ENCODE measurements at places on chromosomes 16 and 17.

DNA sequence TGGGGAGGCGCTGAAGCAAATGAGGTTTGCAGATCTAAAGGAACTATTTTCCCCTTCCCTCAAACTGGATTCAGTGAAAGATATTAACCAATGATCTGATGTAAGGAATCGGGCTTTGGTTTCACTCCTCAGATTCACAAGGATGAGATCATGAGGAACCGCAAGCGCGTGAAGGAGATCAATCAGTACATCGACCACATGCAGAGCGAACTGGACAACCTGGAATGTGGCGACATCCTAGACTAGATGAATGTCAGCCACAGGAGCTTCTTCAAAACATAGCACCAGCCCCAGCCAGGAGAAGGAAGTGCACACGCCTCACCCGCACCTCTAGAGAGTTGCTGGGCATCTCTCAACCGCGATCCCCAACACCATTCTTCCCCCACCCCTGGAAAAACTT lies 22.5 kb downstream of the ATPAF2 start:
- DNase-seq: no peak

DNA sequence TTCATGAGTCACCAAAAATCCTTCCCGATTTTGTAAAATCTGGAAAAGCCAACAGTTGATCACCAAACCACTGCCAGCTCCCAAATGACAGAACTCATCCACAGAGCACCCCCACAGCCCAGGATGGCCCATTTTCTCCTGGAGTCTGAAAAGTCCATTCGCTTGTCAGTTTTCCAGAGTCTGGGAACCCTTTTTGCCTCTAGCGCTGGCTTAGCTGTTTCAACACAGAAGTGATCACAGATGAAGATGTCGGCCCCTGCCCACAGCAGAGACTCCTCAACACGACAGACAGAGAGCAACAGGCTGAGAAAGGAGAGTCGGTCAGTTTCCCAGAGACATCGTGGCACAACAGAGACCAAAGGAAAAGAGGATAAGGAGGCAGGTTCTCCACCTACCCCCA lies 66.4 kb downstream of the NXN start:
- no peak for DNase-seq

GRCh38 chr16:2806286-2806685 lies 8.0 kb downstream of the PRSS41 start:
- no peak for DNase-seq

- no peak for DNase-seq
These were observed 66.3 kb upstream of the METRNL start for GRCh38 chr17:83012868-83013778.

GRCh38 chr17:9859781-9860180 lies 34.1 kb downstream of the GLP2R start:
- no peak for DNase-seq

GRCh38 chr16:88456356-88457292 lies 3.5 kb downstream of the ZFPM1 start:
- DNase-seq: no peak

DNA sequence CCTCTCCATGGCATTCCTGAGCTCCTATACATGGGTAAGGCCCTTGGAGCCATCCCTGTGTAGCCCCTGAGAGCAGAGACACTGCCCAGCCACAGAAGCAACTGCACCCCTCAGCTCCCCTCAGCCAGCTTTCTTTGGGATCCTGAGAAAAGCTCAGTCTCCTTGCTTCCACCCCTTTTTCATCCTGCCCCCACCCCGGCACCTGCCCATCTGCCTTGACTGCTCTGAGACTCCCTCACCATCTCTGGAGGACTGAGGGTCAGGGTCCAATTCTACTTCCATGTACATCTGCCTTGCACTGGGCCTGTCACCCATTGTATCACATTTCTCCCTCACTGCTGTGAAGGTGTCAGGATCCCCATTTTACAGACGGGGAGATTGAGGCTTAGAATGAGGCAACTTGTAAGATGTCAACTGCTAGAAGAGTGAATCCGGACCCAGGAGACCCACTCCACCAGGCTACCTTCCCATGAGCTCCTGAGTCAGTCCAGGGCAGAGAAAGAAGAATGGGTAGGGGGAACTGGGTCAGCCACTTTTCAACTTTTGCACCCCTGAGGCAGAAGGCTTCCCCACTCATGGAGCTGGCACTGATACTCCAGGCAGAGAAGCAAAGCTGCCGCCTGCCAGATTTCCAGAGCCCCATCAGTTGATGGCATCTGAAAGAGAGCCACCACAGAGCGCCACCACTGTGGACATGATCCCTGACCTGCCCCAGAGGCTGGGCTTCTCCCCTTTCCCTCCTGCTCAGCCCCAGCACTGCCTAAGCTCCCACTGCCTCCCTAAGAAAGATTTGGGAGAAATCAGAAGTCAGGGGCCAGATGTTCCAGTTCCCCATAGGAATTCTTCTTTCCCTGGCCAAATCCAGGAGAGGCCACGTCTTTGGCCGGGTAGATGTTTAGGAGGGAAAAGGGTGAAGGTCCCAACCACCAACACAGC lies 135.4 kb downstream of the TMEM132E start:
- DNase-seq: no peak

DNA sequence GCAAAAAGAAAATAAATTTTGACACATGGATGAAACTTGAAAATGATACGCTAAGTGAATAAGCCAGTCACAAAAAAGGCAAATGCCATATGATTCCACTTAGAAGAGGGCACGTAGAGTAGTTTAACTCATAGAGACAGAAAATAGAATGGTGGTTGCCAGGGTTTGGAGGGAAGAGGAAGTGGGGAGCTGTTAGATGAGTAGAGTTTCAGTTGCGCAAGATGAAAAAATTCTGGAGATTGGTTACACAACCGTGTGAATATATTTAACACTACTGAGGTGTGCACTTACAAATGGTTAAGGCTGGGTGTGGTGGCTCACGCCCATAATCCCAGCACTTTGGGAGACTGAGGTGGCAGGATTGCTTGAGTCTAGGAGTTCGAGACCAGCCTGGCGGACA lies 93.4 kb upstream of the TMEM132E start:
- no peak for DNase-seq

- no peak for DNase-seq
These were observed 86.8 kb upstream of the SOX9 start for GRCh38 chr17:72034000-72034399.

GRCh38 chr17:42578282-42578869 lies 847 bp upstream of the PSMC3IP start:
- DNase-seq: no peak

- DNase-seq: no peak
These were observed 26.1 kb downstream of the CDIP1 start for GRCh38 chr16:4512473-4512872.

DNA sequence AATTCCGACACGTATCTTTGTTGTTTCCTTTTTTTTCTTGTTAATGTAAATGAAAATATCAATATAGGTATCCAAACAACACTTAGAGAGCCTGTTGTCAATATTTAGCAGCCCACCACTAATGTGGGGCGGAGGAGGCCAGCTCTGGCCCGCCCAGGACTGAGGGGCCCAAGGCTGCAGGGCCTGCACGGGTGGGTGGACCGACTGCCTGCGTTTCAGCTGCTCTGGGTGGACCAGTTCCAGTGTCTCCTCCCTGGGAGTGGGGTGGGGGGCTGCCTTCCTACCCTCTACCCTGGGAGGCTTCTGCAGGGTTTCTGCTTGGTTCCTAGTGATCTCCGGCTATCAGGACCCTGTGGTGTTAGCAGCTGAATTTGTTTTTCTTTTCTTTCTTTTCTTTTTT lies 15.9 kb upstream of the ADGRG1 start:
- DNase-seq: no peak

GRCh38 chr17:50067996-50068395 lies 12.1 kb downstream of the ITGA3 start:
- DNase-seq: no peak

Data from stimulated activated CD4-positive, alpha-beta T cell treated with anti-CD3 and anti-CD28 coated beads, TNF-alpha, amount 100 ng/mL, for 1 hour (primary cell).